Germinal center (tissue), 1 donor: ENCODE measurements at places on chromosomes 11 and 22.

DNA sequence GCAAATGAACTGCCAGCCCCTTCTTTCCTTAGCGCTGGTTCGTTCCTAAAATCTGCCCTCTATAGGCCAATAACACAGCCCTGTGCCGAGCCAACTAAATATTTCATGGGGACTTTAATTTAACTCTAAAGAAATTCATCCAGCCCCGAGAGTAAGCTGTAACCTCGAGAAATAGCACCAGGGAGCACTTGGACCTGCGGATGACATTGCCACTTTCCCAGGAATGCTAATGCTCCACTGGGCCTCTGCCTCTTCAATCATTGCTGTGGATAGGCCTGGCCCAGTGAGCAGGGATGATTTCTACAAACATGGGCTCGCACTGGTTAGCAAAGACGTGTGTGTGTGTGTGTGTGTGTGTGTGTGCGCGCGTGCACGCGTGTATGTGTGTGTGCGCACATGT lies 95.3 kb upstream of the TBCEL start:
- DNase-seq, result no peak

- no peak for DNase-seq
Observed at GRCh38 chr11:202490-202889, 4.7 kb downstream of the BET1L start.

DNA sequence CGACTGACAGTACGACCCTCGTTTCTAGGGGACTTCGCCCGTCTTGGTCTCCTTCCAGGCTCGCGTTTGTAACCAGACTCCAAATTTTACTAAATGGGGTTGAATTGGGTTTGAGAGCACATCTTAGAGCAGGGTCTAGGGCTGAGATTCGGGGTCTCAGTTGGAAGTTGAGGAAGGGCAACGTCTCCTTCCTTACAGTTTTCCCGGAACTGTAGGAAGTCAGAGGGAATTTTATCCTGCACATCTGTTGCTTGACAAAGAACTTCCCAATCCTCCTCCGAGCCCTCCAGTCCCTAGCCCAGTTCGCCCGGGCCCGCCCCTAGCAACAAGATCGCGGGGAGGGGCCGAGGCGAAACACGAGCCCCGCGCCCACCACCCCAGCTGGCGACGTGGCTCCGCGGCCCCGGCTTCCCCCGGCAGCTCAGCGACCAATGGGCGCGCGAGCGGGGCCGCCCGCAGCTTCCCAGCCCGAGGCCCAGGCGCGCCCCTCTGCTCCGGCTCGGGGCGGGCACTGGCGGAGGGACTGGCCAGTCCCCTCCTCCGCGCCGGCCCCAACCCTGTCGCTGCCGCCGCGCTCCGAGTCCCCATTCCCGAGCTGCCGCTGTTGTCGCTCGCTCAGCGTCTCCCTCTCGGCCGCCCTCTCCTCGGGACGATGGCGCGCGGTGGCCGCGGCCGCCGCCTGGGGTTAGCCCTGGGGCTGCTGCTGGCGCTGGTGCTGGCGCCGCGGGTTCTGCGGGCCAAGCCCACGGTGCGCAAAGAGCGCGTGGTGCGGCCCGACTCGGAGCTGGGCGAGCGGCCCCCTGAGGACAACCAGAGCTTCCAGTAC lies at the start of gene RCN1:
RCN1 (plus strand) TSS at position 530 of the 826 bp plus-strand sequence; CDS start at position 653, 123 bp downstream.
- DNase-seq, result peak; percentile 31

DNA sequence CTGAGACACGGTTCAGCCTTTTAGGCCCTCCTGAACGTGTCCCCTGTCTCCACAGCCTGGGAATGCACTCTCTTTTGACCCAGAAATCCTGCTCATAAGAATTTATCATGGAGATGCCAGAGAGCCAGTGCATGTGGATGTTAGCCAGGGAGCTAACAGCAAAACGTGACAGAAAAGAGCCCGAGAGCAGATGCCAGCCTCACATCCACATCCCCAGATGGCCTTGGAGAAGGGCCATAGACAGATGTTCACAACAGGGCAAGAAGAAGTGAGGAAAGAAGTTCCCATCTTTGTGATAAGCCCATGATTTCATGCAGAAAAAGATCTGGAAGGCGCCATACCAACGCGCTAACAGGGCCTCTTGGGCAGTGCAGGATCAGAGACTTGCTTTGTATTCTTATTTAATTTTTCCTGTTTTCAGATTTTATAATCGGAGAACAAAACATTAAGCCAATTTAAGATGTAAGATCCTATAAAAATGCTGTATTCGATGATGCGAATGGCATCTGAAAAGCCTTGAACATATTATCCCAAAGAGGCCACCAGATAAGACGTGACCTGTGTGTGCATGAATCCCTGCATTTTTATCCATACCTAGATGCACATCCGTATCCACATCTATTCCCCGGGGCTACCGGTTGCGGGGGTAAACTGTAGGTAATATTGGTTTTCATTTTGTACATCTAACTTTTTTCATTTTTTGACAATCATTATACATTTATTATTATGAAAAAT lies 48.7 kb downstream of the IGLL5 start:
- DNase-seq, result no peak

DNA sequence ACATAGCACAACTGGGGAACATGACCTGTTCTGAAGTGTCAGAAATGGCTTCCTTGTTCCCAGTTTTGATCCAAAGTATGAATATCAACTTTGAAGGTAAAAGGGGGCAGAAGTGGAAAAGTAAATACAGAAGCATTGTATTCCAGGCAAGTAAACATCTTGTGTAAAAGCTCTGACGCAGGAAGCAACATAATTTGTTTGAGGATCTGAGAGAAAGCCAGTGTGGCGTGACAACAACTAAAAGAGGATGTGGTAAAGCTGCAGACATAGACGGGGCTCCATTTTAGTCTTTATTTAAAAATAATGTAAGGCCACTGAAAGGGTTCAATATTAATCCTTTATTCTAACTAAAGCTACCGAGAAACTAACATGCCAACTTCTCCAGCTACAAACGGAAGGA lies 310.2 kb downstream of the DLG2 start:
- DNase-seq, result peak; percentile 22

GRCh38 chr11:133269267-133269666 lies 263.0 kb downstream of the OPCML start:
- no peak for DNase-seq

DNA sequence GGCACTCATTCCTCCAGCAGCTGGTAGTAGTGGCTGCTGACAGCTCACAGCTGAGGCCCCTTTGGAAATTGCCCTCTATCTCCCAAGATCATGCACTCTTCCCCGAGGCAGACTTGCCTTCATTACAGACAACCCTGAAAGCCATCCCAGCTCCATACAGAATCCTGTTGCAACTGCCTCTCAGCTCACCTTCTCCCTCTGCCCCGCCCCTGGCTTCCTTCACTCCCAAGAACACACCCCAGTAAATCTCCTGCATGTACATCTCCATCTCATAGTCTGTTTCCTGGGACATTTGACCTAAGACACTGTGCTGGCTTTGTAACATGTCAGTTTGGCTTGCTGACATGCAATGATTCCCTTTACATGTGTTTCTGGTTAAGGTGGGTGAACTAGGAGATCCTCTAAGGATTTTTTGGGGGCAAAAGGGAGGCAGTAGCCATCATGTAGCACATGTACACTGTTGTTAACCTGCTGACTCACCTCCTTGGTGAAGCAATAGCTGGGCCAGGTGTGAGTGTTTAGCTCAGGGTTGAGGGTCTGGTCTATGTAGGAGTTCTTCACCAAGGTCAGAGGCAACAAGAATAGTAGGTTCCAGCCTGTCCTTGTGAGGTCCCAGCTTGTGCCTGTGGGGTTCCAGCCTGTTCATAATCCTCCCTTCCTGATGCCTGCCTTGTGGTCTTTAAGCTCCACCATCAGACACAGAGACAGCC lies 179.6 kb downstream of the CSNK2A3 start:
- no peak for DNase-seq

DNA sequence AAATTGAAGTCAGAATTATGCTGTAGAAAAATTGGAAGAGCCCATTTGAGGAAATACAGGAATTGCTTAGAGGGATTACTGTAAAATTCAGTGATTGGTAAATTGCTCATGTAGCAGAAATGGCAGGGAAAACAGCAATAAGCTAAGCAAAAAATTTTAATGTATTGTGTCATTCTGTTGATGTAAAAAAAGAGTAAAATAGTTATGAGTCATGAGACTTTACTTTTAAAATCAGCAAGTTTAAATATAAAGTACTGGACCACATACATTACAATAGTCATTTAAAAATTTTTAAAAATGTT lies 10.4 kb downstream of the PDHX start:
- DNase-seq, result no peak

GRCh38 chr22:44972363-44973083 lies 37.3 kb downstream of the PHF21B start:
- no peak for DNase-seq

DNA sequence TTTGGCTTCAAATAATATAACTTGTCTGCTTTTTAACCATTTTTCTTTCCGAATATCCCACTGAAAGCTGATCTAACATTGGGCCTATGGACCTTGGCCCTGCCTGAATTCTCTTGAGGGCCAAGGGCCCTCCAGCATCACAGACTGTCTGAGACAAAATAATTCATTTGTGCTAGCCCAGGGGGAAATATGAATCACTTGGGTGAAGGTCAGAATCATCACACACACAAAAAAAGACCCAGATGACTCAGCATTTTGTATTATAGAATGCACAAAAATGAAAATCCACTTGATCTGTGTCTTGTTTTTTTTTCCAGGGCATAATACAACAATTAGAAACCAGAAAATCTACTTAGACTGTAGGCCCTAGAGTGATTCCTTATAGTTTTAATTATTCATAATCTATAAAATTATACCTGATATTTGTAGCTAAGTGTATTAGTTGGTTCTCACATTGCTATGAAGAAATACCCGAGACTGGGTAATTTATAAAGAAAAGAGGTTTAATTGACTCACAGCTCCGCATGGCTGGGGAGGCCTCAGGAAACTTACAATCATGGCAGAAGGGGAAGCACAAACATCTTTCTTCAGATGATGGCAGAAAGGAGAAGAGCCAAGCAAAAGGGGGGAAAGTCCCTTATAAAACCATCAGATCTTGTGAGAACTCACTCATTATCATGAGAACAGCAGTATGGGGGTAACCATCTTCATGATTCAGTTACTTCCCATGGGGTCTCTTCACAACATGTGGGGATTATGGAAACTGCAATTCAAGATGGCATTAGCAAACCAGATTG lies 15.6 kb upstream of the RDX start:
- no peak for DNase-seq

DNA sequence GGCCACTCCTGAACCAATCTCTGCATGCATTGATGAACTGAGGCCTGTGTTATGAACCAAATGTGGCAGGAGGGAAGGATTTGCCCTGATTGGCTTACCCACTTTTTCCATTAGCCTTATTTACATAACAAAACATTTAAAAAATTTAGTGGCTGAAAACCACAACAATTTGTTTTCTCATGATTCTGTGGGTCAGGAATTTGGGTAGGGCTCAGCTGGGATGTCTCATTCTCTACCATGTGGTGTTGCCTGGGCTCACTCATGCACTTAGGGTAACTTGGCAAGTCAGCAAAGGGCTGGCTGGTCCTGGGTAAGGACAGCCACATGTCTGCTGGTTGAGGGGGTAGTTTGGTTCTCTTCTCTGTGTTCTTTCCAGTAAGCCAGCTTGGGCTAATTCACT lies 35.1 kb upstream of the CYP2R1 start:
- no peak for DNase-seq

GRCh38 chr11:94543695-94544645 lies at the start of gene FUT4:
Gene FUT4 (plus strand): TSS chr11:94543921. CDS start chr11:94544134, 213 bp downstream.
- peak; percentile 70 for DNase-seq

GRCh38 chr11:104339380-104339831 lies 175.5 kb upstream of the PDGFD start:
- no peak for DNase-seq

DNA sequence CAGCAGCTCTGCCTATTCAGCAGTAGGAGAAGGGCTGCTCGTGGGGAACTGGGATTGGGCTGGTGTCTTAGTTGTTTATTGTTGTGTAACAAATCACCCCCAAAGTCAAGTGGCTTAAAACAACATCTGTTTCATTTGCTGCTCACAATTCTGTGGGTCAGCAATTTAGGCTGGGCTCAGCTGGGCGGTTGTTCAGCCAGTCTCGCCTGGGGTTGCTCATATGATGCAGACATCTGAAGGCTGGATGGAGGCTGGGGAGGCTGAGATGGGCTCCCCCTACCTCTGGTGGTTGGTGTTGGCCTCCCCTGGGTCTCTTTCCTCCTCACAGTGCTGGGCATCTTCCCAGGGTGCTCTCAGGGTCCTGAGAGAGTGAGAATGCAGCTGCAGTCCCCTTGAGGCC lies 43.3 kb upstream of the PARVG start:
- DNase-seq, result no peak

DNA sequence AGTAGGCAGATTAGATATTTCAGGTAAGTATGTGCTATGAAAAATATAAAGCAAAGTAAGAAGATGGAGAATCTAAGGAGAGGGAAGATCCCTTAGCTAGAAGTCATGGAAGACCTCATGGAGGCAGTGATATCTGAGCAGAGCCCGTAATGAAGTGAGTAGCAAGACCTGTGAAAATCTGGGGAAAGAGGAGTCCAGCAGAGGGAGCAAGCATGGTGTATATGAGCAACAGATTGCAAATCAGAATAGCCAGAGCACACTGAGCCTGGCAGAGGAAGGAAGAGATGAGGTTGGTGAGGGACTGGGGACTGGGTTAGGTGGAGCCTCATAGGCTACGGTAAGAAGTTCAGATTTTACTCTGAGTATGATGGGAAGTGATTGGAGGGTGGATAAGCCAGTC lies 9.4 kb downstream of the LHFPL7 start:
- no peak for DNase-seq

DNA sequence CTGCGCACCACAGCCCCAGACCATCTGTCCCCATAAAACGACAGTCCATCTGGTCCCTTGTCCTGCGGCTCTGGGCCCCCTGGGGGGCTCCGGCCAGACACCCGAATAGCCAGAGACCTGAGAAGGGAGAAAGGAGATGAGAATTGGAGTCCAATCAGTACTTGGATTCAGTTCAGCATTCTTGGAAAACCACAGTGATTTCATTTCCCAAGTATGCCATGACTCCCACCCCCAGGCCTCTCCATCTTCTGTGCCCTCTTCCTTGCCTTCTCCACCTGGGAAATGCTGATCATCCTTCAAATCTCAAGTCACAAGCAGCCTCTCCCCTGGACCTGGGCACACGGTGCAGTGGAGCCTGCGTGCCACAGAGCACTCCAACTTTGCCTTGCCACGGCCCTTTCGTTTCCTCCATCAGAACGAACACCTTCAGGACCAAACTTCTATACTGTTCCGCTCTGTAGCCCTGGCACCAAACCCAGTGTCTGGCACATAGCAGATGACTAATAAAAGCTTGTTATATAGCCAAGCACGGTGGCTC lies 10.9 kb upstream of the MFNG start:
- no peak for DNase-seq

DNA sequence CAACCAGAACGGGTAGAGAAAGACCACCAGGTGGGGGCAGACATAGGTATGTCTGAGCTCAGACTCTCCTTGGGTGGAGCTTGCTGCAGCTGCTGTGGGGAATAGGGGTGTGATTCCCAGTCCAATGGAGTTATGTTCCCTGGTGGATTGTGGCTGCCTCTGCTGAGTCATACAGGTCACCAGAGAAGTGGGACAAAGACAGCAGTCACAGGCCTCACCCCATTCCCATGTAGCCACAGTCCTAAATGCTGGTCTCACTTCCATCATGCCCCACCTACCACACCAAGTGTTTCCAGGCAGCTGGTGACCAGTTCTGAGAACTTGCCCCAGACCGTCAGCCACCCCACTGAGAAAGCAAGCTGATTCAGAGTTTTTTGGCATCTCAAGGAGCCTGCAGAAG lies 17.5 kb downstream of the OR52E5 start:
- no peak for DNase-seq

- no peak for DNase-seq
Observed at GRCh38 chr11:64858467-64859263, 14.2 kb upstream of the CDC42BPG start.
